ENCODE measurements at places on chromosomes 7 and 10.

DNA sequence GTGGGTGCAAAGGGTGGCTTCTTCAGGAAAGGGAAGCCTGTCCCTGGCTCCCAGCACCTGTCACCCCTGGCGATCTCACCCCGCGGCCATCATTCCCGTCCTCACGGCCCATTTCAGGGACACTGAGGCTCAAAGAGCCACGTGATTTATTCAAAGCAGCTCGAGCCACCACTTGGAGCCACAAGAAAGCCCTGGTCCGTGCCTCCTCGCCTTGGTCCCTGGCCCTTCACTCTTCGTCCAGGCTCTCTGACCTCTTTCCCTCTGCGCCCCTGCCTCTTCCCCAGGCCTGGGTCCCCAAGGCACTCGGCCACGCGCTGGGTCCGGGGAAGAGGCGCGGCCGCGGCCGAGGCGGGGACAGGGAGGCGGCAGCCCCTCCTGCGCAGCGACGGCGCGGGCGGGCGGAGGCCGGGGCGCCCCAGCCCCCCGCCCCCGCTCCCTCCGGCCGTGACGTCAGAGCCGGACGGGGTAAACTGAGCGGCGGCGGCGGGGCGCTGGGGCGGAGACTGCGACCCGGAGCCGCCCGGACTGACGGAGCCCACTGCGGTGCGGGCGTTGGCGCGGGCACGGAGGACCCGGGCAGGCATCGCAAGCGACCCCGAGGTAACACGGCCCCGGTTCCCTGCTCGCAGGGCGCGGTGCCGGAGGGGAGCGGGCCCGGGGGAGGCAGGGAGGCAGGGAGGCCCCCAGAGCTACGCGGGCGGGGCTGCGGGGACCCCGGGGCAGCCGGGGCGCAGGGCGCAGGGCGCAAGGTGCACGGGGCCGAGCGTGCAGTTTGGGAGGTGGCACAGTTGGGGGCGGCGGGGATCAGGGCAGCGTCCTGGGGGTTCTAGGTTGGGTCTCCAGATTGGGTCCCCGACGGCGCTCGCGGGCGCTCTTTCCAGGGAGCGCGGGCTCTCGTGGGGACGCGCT is at the start of gene SLC18A2:
SLC18A2 (plus strand) TSS at position 494 of the 909 bp plus-strand sequence. CDS start 580 bp downstream, outside the sequence.
- DNase-seq: no peak

GRCh38 chr7:149872419-149873073 is 1.2 kb upstream of the ATP6V0E2 start:
- peak; percentile 95 for DNase-seq

- DNase-seq: no peak
Measured at GRCh38 chr7:8327199-8327598, 65.2 kb upstream of the ICA1 start.

GRCh38 chr7:70554646-70555045 is 577.3 kb upstream of the GALNT17 start:
- no peak for DNase-seq

All from Daoy (cell line).